ENCODE measurements at places on chromosomes 4 and X.

- no peak for DNase-seq
These were observed 134.7 kb downstream of the F11 start for GRCh38 chr4:186400676-186401075.

- DNase-seq, result no peak
These were observed 17.5 kb upstream of the MSANTD1 start for GRCh38 chr4:3231471-3231870.

DNA sequence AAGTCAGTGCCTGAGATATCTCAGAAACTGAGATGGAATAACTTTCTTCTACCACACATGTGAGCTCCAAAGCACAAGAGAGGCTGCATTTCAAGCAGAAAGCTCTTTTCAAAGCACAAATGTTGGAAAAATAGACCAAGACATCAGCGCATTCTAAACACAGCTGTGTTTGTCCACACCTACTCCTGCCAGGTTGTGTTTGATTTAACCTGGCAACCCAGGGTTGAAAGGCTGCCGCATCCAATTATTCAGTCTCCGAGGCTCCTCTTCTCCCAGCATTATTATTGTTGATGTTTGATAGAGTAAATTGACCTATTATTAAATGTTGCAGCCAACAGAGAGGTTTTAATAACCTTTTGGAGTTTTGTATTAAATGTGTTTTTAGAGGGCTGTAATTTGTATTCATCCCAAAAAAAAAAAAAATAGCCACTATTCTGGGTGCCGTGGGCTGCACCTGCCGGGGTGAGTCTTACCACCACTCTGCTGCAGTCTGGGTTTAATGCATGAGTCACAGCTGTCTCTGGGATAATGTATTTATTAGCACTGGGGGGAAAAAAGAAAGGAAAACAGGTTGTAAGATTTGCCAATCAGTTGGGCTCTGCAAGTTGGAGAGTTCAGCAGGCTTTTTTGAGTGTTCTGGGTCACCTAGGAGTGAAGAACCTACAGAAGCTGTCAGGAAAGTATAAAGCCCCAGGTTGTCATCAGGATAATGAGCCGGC is 105.2 kb upstream of the NOCT start:
- no peak for DNase-seq

GRCh38 chrX:15366506-15367352 is 17.5 kb downstream of the VEGFD start:
- no peak for DNase-seq

DNA sequence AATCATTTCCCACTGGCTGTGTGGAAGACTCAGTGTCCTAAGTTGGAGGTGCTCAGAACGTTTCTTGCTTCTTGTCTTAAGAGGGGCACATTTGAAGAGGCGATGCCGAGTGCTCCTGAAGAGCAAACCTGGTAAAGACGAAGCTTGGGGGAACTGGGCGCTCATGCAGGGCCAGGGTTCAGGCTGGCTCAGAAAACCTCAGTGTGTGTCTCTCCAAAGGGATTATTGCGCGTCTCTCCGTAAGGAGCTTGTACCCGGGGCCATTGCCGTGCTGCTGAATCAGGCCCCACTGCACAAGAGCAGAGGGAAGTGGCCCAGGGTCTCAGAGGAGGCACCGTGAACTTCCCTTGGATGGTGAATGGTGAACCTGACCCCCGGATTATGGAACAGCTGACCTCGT is 44.4 kb downstream of the PSAPL1 start:
- no peak for DNase-seq

DNA sequence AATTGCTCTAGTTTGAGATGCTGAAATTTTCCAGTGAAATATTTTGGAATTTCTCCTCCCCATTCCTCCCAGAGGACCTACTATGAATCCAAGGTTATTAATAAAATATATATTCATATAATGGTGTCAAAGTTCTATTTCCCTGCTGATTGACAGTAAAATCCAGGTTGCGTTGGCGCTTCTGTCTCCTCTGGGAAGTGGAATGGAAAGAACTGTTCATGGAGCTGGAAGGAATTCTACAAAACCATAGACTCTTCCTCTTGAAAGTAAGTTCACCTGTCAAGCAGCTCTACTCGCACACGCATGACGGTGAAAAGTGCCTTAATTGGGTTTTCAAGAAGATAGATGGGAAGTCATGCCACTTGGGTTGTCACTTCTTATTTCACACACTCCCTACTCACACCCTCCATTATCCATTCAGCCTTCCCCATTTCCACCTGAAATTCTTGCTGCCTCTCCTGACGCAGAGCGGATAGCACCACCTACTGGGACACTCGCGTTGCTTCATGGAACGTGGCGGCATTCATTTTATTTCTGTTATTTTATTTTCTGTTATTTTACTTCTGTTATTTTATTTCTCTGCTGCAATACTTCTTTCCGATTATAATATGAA is 351.6 kb downstream of the NLGN4X start:
- DNase-seq, result no peak

DNA sequence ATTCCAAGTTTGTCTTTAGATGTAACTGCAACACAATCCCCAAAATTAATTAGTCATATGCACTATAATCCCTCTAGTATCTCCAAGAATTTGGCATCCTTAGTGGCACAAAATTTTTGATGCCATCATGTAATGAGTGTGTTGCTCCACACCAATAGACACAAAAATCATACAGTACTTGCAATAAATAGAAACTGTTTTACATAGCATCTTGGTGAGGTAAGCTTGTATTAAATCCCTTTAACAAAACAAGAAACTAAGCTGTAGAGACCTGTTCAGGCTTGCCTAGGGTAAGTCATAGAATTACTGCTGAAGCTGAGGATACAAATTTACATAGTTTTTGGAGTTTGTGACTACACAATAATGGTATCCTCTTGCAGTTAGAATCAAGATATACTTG is 64.5 kb upstream of the PRSS12 start:
- DNase-seq, result no peak

- no peak for DNase-seq
These were observed 331.5 kb downstream of the RPA4 start for GRCh38 chrX:97215186-97215585.

DNA sequence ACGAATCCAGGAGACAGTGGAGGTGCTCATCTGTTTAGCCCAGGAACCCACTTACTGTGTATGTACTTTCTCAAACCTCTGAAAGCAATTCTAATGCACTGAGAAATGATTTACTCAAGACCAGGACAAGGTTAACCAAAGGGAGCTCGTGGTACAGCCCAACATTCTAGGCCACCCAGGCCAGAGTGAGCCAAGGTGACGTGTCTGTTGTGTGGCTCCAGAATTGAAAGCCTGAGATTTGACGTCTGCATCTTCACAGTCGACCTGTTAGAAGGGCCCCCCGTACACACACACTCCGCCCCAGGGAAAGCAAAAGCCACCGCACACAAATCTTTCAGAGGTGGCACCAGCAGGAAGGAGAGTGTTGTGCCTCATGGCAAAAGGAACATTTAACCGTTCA is 2.3 kb downstream of the MAP3K15 start:
- no peak for DNase-seq

GRCh38 chr4:1137850-1138249 is 24.5 kb upstream of the RNF212 start:
- no peak for DNase-seq

DNA sequence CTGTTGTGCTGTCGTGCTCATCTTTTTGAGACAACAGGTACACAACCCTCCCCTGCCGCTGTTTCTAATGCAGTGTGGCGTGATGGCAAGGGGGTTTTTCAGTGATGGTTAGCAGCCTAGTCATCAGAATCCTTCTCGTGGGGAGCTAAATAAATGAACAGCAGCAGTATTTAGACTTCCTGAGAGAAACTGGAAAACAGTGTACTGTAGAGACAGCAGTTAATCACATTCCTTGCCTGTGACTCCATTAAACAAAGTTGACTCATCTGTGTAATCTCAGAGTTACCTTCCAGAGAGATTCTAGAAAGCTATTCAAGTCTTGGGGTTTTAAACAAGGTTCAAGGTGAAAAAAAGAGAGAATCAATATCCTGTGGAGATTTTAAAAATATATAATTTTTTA is 1753.2 kb upstream of the PCDH7 start:
- no peak for DNase-seq

- no peak for DNase-seq
These were observed 15.2 kb downstream of the HSD17B11 start for GRCh38 chr4:87375719-87376291.

- DNase-seq, result no peak
These were observed 94.4 kb downstream of the NLGN4X start for GRCh38 chrX:6134255-6134654.

DNA sequence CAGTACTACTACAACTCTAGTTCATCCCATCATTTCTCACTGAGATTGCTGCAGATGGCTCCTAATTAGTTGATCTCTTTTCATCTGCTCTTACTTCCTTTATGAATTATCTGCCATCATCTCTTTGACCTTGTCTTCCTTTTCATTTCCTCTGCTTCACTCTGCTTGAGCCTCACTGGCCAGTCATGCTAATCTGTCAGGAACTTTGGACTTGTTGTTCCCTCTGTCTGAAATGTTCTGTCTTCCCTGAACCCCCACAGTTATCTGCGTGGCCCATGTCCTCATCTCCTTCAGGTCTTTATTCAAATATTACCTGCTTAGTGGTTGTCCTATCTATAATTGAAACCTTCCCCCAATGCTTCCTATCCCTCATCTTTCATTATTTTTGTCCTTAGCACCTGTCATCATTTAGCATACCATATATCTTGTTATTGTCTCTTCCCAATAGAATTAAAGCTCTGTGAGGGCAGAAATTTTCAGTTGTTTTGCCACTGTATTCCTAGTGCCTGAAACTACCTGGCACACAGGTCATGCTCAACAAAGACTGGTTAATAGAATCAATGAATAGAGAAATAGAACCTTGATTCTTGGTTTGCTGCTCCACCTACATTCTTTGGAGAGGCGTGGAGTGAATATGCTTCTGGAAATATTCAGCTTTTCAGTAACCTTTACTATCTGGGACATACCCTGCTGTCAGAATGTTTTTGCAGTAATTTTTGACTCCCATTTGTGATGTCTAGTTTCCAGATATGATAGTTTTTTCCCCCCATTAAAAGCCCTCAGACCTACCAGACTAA is 5.0 kb downstream of the SLC4A4 start:
- DNase-seq, result no peak

DNA sequence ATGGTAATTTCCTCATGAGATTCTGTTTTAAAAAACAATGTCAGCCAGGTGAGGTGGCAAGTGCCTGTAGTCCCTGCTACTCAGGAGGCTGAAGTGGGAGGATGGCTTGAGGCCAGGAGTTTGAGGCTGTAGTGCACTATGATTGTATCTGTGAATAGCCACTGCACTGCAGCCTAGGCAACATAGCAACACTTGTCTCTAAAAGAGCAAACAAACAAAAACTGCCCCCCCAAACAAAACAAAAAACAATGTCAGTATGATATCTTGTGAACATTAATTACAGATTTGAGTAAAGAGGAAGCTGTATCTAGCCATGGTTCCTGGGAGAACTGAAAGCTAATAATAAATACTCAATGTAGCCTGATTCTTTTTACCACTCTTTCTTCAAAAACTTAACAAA is 6.8 kb upstream of the MSL3 start:
- no peak for DNase-seq

GRCh38 chrX:69097451-69098236 is 67.6 kb downstream of the PJA1 start:
- DNase-seq, result no peak

- no peak for DNase-seq
These were observed 1582.4 kb downstream of the PCDH18 start for GRCh38 chr4:135949931-135950330.

GRCh38 chrX:42128020-42128419 is 204.7 kb upstream of the CASK start:
- no peak for DNase-seq

DNA sequence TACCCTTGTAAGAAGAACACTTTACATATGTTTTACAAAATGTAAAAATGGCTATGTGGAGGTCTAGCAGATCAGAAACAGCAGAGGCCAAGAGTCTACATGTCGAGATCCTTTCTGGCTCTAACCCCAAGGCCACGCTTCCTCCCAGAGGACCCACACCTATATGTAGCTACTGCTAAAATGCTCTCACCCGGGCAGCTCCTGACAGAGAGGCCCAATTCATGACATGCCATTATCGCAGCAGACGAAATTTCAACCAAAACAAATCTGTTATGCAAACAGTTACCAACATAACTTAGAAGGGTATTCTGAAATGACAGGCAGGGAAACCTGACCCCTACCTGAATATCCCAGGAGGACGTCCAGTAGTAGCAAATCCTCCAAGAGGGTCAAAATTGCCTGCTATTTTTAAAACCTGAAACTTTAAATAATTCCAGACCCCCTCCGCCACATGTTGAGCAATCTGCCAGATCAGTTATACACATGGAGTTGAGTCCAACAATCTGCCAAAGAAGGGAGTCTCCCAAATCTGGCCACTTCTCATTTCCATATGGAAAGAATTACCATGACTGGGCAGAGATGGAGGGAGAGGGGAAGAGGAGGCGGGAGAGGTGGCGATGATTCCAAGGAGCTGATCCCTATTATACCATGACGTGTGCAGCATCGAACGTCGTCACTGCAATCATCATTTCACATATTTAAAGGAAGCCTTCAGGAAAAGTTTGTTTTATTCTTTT is 192.9 kb upstream of the TBL1X start:
- DNase-seq, result no peak

DNA sequence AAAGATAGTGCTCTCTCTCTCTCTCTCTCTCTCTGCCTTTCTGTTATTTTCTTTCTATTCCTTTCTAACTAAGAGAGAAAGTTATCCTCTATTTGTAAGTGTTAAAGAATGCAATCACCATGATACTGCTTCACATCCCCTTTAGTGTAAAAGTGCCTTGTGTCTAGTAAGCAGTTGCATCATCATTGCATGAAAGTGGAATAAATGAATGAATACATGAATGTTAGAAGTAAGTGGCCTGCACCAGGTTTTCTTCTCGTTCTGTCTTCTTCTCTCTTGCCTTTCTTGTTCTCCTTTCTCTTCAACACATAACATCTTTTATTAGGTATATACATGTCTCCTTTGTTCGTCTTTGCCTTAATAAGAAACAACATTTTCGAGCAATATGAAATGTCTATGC is 35.2 kb downstream of the TRIM2 start:
- DNase-seq, result no peak

DNA sequence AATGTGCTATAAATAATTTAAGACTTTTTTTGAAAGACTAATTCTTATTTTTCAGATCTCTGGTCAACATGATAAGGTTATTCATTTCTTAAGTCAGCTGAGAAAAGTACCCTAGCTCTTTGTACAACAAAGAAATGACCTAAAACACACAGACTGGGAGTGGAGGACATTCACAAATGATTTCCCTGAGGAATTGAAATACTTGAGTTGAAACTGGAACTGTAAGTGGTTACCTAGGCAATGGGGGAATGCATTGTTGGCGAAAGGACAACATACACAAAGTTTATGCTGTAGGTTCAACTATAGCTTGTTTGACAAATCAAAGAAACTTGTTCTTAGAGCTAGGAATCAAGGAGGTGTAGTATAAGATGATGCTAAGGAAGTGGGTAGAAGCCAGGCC is 915.5 kb downstream of the FAT4 start:
- no peak for DNase-seq

DNA sequence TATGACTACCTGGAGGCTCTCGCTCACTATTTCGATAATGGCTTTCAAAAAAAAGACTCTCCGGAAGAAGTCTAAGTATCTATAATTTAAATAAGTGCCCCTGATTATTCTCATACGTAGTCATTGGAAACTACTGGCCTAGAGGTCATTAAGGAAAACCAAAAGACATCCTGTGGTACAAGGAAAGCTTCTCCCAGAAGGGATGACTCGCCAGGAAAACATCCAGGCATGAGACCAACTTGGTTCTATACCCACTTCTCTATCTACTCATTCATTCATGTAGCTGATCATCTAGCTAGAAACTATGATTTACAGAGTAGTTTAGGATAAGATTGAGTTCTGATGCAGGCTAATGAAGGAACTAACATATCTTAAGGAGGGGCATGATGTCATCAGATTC is 37.7 kb downstream of the SOX3 start:
- DNase-seq, result no peak

Measured in activated naive CD8-positive, alpha-beta T cell treated with anti-CD3 and anti-CD28 coated beads for 36 hours (primary cell).